Stimulated activated CD4-positive, alpha-beta T cell treated with anti-CD3 and anti-CD28 coated beads, TNF-alpha, amount 100 ng/mL, for 48 hours (primary cell): ENCODE measurements at places on chromosomes 4 and X.

DNA sequence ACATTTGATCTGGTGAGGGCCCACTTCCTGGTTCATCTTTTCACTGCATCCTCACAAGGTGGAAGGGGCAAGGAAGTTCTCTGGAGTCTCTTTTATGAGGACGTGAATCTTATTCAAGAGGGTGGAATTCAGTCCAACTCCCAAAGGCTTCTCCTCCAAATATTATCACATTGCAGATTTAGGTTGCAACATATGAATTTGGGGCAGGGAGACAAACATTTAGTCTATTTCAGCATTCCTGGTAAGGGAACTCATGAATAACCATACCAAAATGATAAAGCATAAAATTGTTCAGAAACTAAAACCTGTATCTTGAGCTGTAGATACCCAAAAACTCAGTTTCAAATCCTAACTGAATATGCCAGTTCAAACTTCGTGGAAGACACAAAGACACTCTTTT is 246.8 kb downstream of the QDPR start:
- DNase-seq, result no peak

GRCh38 chr4:172169871-172170270 is 356.7 kb downstream of the GALNTL6 start:
- DNase-seq, result no peak

GRCh38 chrX:83529950-83530349 is 21.9 kb downstream of the POU3F4 start:
- DNase-seq, result no peak

- DNase-seq, result no peak
Measured at GRCh38 chr4:155245105-155245504, 36.7 kb downstream of the NPY2R start.

DNA sequence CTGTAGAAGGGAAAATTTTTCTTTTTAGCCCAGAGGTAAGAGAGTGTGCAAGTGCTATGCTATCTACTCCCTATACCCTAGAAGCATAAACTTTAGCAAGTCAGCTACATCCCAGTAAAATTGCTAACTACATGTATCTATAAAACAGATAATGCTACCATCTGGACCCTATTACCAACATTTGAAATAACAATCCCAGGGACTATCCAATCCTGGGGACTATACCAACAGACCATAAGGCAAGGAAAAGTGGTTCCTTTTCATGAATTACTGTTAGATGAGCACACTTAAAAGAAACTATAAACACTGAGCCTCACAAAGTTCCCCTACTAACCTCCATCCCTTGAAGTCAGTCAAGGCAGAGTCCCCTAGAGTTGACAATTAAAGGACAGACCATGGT is 213.6 kb upstream of the VEGFC start:
- no peak for DNase-seq

DNA sequence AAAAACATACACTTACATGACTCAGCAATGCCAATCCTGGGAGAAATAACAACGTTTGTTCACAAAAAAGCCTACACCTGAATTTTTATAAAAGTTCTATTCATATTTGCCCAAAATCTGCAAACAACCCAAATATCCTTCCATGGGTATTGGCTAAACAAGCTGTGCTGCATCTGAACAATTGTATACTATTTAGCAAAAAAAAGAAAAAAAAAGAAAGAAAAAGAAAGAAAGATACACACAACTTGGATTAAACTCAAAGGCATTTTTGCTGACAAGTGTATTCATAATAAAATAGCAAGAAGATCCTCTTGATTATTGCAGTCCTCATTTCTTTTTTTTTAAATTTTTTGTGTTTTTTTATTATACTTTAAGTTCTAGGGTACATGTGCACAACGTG is 24.5 kb upstream of the MAGEA3 start:
- DNase-seq, result no peak
